ENCODE measurements at places on chromosomes 7 and 10.

- DNase-seq: no peak
Measured at GRCh38 chr7:35967366-35968139, 166.7 kb downstream of the SEPTIN7 start.

DNA sequence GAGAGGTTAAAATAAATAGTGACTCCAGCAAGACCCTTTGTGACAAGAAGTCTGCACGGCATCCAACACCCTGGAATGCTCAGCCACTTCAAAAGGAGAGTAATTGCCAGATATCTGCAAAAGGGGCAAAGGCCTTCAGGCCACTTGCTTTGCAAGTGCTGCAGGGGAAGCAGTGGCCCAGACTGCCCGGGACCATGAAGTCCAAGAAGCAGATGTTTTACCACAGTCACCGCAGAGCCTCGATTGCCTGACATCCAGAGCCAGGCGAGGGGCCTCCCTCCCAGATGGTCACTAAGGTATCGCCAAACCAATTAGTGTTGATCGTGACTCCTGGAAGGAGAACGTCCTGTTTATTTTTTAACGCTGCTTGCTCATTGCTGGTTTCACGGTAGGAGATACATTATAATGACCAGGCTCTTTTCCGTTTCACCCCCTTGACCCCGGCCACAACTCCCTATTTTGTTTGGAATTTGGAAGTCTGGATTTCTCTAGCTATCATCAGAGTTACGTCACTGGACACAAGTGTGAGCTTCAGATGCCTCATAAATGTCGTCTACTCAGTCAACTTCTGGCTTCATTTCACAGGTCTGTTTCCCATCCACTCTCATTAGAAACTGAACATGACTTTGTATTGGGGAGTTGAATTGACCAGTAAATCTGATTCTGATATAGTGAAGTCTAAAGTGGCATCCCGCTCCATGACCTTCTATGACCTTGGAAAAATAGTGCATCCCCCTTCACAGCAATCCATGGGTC is 276.2 kb downstream of the WDR11 start:
- no peak for DNase-seq

DNA sequence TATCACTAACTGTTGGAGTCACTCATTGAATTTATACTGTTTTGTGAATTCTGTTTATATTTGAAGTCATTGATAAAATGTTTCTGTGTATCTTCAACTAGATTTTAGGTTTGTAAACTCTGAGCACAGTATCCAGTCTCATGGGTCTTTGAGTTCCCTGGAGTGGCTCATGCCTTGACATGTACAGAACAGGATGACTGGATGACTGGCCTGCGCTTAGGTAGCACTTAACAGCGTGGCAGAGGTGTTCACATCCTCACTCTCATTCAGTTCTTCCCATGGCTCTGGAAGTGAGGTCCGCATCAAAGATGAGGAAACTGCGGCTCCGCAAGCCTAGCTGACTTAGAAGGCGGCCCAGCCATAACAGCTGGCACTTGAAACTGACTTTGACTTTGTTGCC is 576.9 kb downstream of the SUGCT start:
- DNase-seq: no peak

DNA sequence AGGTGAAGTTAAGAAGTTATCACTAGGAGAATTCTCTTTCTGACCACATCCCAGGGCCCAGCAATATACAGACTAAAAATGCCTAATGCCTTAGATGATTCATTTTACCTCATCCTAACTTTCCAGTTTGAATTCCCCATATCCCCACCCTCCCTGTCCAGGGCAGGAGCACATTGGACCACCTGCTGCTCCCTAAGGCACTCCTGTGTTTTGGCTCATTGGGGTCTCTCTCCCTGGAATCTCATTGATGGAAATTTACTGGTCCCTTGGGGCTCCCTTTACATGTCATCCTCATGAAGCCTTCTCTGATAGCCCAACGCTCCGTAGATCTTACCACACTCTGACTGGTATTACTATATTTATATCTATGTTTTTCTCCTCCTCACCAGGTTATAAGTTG is 2.7 kb downstream of the IL2RA start:
- DNase-seq: no peak

- DNase-seq: no peak
Measured at GRCh38 chr10:46528171-46528671, 28.2 kb downstream of the GPRIN2 start.

GRCh38 chr7:45054442-45054841 is 34.3 kb downstream of the NACAD start:
- no peak for DNase-seq

DNA sequence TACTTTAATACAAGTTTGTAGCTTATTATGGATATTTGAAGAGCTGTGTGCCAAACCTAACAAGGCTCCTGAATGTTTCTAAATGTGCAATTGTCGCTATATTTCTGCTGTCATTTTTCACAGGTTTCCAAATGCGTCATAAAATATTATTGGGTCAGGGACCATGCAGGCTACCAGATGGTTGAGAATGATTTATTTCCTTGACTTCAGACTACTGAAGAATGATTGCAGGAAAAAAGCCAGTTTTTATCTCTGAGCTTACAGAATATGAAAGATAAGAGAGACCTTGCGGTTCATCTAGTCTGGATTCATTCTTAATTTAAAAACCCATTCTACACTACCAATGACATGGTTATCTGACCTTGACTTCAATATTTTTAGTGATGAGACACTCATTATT is 55.2 kb downstream of the TSPAN12 start:
- DNase-seq: no peak

Measured in NCI-H510A (cell line).